ENCODE measurements at places on chromosomes 11 and 22. TPM values are rescaled to one million over a fixed set of nuclear protein-coding genes. Genes with fewer than 3 reads are reported as not detected.

The TEAD1 gene
- 0.51 TPM for total RNA-seq

The FAT3 gene
- not detected for total RNA-seq

The MS4A6A gene
- total RNA-seq = 1.5 TPM

The ARSA gene
- 68.3 TPM for total RNA-seq

The ISX gene
- total RNA-seq = not detected

GRCh38 chr22:44802956-44803355 lies 50.6 kb downstream of the ARHGAP8 start:
- no peak for DNase-seq

DNA sequence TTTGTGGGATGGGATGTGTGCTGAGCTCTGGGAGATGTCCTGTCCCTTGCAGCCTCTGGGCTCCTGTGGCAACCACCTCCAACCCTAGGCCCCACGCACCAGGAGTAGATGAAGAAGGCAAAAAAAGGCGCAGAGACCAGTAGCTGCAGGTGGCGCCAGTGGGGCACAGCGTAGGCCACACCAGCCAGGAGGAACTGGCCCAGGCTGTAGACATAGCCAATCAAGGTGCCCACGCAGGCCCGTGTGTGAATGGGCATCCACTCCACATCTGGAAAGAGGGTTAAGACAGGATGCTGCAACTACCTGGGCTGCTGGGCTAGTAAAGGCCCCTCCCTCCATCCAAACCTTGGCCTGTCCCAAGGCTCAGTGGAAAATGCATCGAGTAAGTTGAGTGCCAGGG lies 3.0 kb downstream of the SLC22A6 start:
- DNase-seq = no peak

- DNase-seq = no peak
These were observed 63.5 kb upstream of the DRD2 start for GRCh38 chr11:113538451-113539412.

DNA sequence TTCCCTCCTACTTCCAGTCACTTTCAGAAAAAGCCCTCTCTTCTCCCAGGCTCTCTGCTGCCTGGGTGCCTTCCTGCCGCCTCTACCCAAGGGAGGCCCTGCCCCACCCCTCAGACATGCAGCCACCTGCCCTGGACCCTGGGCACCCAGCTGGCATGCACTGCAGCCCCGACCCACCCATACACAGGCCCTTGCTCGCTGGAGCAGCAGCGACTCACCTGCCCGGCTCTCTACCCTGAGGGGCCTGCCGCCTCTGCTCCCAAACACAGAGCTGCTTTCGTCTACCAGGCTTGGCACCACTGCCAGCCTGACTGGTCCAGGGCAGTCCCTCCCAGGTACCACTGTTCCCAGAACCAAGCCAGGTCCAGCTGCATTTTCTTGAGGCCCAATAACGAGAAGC lies 1.2 kb upstream of the TSSK2 start:
- DNase-seq = no peak

GRCh38 chr11:17013548-17014320 lies 480 bp downstream of the PLEKHA7 start:
- DNase-seq = no peak

DNA sequence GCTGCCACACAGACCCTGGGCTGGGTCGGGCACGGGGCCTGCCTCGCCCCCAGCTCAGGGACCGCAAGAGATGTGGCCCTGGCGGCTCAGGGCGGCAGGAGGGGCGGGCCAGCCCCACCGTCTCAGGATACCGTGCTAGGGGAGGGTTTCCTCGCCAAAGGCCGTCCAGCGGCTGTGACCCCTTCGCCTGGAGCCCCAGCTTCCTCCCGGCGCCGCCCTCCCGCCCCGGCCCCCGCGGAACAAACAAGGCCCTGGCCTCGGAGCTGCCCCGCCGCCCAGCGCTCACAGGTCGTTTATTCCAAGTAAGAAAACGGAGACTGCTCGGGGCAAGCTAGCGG lies 543 bp upstream of the AP2A2 start:
- DNase-seq = no peak

GRCh38 chr11:120343429-120343828 lies 7.2 kb downstream of the ARHGEF12 start:
- no peak for DNase-seq

DNA sequence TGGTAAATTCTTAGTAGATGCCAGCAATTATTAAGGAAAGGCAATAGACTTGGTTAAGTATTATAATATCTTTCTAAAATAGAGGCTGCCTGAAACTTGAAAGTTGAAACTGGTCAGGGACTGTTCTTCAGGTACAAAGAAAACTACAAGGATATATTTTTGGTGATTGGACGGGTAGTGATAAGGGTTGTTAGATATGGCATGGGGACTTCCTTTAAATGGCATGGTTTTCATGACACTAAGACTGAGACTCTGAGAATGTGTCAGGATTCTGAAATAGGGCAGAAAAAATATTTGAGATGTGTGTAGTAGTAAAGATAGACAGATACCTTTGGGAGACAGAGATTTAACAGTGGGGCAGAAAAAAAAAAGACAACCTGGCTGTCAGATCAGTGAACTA lies 108.4 kb upstream of the SLC5A12 start:
- DNase-seq = no peak

DNA sequence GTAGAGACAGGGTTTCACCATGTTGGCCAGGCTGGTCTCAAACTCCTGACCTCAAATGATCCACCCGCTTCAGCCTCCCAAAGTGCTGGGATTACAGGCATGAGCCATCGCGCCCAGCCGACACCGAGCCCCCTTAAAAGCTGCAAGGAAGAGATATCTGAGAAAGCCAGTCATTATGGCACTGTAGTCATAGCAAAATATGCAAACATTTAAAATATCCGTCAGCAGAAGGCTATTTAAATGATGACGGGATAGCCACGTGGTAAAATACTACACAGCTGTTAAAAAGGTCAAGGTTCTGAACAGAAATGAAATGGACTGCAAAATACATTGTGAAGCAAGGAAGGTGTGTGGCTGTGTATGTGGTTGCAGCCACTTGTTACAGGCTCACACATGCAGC lies 6.4 kb upstream of the CCDC88B start:
- DNase-seq = no peak

- no peak for DNase-seq
These were observed 5.1 kb downstream of the F2 start for GRCh38 chr11:46724088-46724487.
